ENCODE measurements at places on chromosomes 5 and 9.

DNA sequence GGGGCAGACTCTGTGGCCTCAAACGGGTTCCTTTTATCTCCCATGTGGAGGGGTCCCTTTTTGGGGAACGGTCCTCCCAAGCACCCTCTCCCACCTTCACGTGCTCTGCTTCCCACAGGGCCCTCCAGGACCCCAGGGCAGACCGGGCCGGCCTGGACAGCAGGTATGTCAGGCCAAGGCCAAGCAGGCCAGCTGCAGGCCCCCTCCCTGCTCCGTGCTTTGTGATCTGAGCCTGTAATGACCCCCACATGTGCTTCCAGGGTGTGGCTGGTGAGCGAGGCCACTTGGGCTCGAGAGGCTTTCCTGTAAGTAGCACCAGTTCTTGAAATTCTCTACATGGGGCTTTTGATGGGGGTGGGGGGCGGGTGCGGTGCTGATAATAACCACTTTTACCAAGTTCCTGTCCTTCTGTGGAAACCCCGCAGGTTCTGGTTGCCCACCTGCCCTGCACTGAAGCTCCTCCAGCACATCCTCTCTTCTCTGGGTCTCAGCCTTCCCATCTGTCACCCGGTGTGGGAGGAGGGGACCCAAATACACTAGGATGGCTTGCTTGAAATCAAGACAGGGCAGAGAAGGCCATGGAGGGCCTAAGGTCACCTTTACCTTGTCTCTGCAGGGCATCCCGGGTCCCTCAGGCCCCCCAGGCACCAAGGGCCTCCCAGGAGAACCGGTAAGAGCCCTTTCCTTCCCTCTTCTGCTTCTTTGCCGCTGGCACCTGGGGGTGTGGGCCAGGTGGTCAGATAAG, 57.9 kb upstream of the ORM1 start:
- DNase-seq, result no peak

DNA sequence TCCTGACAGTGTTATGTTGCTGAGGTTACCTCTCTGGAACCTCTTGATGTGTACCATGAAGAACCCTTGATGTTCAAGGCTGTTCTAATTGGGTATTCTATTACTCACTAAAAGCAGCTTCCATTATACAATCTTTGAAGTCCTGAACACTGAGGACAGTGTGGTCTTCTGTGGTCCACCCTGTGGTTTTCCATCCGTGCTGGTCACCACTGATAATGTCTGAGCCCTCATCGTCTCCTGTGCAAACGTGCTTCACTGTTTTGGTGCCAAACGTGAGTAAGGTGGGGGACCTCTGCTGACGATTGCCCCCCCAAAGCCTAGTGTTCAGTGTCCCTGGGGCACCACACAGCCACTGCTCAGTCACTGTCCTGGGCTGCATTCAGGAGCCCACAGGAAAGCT, 259.7 kb upstream of the ANKRD55 start:
- DNase-seq, result no peak

DNA sequence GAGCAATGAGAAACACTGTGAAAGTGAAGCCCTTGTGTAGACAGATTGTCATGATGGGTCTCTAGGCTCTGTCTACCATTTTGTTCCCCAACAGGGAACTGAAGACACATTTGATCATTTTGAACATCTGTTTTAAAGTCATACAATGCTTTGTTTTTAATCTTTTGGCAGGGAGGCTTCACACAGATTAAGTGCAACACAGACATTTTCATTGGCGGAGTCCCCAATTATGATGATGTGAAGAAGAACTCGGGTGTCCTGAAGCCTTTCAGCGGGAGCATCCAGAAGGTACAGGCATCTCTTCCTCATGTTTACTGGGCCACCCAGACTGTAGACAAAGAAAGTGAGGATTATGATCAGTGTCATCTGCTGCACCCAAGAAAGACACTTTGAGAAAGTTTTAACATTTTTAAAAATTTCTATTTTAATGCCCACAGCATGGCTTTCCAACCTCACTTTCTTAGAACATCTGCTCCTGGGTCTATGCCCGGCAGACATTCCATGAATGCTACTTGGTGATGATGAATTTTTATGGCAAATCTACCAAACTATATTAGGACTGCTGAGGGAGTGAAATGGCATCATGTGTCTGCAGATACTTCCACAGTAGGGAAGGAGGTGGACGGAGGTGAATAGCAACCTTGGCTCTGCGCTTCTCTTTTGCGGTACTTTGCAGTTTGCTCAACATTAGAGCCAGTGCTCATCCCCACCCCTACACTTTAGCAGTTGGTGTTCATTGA, 121.3 kb downstream of the LIFR start:
- no peak for DNase-seq

GRCh38 chr5:109859537-109859936, 169.8 kb downstream of the MAN2A1 start:
- no peak for DNase-seq

DNA sequence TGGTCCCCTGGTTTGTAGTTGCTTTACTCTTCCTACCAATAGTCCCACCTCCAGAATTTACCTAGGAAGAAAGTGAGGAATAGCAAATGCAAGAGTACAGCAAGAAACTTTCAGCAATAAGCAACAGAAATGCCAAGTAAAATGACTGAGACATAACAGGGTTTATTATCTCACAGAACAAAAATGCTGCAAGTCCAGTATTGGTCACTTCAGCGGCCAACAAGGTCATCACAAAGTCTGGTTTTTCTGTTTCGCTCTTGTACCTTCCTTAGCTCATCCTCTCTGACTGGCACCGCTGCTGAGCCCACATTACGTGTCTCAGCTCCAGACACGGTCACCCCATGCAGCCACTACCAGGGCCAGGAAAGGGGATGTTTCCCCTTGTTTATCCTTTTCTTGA, 82.7 kb downstream of the RFK start:
- no peak for DNase-seq

DNA sequence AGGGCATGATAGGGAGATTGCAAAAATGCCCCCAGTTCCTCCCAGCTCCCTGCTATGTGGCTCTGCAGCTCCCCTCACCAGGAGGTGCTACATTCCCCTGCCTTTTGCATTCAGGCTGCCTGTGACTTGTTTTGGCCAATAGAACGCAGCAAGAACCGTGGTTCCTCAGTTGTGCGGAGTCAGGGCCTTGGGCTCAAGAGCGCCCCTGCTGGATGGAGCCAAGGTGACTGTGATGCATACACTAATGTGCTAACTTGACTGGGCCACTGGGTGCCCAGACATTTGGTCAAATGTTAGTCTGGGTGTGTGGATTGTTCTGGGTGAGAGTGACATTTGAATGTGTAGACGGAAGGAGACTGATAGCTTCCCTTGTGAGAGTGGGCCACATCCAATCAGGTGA, 123.3 kb upstream of the MVB12B start:
- no peak for DNase-seq

- no peak for DNase-seq
Observed at GRCh38 chr9:37187292-37187691, 66.9 kb downstream of the ZCCHC7 start.

DNA sequence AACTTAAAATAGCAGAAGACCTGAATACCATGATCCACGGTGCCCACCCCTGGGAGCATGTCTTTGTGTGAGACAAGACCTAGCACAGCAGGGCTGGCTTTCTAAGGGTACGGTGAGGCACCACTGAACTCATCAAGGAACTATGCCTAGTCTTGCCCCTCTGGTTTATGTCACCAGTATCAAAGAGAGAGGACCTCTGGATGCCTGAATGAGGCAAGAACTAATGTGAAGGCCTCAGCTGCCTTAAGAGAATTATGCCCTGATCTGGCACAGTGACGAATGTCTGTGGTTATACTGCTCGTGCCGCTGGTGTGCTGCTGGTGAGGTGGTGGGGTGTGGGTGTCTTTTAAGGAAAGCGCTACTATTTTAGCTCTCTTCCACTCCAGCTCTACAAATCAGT, 23.0 kb downstream of the NREP start:
- no peak for DNase-seq

DNA sequence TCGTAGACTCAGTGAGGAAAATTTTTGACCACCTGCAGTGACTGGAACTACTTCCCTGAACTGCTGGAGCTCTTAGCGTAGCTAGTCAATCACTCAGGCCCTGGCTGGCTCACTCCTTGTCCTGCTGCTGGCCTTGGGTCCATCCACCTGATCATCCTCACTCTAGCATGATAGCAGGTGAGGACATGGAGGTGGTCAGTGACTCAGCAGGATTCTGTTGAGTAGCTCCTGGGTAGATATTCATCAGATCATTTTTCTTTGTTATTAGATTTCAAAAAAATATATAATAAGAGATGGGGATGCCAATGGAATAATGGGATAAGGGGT, 25.0 kb upstream of the SEMA4D start:
- no peak for DNase-seq

- no peak for DNase-seq
Observed at GRCh38 chr5:9954869-9955268, 294.8 kb downstream of the ATPSCKMT start.

GRCh38 chr9:93094658-93095204, 1.3 kb upstream of the CARD19 start:
- no peak for DNase-seq

All from stimulated activated CD8-positive, alpha-beta memory T cell treated with anti-CD3 and anti-CD28 coated beads, Interleukin-4, amount 100 ng/mL, for 1 hour (primary cell).